NCI-H1436 treated with DMSO at 0.1 percent for 48 hours (cell line): ENCODE measurements at places on chromosomes 1 and 21.

DNA sequence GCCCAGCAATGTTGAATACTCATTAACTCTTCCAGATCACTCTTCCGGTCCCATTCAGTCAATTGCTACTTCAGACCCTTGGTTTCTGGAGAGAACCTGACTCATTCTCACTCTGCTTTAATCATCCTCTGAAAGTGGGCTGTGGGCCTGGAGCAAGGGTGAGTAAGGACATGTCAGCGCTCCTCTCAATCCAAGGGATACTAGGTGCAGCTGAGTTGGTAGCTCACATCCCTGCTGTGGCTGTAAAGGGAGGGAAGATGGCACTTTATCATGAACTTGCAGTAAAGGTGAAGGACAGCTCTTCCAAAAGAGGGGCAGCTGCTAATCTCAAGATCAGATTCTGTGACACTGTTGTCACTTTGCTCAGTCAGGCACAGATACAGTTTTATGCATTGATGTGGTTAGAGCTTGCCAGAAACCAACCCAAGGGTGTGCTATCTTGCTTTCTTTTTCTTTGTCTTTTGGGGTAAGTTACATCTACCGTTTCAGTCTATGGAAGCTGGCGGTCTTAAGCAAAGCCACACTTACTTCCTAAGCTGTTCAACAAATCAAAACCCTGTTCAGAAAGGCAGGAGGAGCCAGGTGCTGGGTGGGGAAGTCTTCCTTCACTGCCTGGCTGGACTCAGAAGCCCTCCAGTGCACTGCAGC lies 26.5 kb upstream of the NTPCR start:
- no peak for DNase-seq

DNA sequence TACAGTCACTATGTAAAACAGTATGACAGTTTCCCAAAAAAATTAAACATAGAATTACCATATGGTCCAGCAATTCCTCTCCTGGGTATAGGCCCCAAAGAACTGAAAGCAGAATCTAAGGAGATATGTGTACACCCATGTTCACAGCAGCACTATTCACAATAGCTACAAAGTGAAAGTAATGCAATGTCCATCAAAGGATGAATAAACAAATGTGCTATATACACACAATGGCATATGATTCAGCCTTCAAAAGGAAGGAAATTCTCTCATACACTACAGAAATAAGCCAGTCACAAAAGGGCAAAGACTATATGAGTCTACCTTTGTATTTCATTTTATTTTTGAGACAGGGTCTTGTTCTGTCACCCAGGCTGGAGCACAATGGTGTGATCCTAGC lies 120.4 kb downstream of the TOMM20 start:
- DNase-seq, result no peak

DNA sequence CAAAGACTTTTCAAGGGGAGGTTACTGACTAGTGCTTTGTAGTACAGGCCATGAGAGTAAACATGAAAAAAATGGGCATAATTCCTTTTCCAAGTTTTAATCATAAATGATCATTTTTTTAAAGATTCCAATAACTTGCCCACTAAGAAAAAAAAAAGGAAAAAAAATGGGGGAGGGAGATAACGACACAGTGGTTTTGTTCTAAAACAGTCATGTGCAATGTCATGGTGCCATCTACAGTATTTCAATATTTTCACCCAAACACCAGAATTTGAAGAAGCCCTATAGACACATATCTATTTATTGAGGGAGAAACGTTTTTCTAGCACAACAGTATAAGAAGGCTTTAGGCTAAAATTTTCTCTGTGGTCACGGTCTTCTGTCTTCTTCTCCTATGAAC lies 250.2 kb downstream of the LTN1 start:
- DNase-seq, result no peak

DNA sequence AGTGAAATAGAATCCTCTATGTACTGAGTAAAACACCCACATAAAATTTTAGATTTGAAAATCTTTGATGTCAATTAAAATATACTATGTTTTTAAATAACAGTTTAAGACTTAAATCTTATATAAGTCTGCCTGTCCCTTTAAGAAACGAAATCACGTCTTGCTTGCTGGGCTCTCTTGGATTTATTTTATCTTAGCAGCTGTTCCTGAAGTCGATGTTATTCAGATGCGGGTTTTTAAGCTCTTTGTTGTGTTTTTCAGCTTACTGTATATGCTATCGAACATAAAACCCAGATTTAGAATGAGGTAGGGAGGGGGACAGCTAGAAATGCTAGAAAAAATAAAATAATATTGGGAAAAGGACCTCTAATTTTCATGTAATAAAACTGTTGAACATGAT lies 11.1 kb upstream of the SSX2IP start:
- no peak for DNase-seq

DNA sequence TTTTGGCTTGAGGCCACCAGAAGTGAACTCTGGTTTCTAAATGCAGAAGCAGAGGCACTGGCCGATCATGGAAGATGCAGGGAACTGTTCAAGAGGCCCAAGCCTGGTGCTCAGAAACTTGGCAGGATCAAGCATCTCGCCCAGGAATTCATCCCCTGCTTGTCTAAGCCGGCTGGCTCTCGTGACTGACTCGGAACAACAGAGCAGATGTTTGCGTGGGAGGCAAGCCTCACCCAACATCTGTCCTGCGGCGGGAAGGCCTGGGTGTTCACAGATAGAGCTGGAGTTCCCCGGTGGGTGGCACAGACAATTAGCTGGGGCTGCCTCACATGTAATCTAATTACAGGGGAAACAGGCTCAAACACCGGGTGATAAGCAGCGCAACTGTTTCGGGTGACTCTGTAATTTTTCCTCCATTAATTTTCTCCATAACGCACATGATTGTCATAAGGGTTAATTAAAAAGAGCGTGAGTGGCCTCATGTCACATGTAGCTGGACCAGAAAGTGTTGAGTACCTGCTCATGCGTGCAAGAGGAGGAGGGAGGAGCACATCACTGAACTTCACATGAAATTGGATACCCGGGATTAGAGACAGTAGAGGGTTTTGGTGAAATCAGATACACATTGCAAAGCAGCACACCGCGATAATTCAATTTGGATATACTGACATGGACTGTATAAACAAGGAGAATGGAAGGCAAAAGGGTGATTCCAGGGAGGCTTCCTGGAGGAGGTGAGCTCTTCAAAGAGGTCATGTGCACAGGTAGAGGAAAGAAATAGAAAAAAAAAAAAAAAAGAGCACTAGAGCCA lies 180.0 kb downstream of the ETS2 start:
- peak; percentile 27 for DNase-seq

GRCh38 chr21:18677632-18678031 lies 274.0 kb upstream of the TMPRSS15 start:
- no peak for DNase-seq

DNA sequence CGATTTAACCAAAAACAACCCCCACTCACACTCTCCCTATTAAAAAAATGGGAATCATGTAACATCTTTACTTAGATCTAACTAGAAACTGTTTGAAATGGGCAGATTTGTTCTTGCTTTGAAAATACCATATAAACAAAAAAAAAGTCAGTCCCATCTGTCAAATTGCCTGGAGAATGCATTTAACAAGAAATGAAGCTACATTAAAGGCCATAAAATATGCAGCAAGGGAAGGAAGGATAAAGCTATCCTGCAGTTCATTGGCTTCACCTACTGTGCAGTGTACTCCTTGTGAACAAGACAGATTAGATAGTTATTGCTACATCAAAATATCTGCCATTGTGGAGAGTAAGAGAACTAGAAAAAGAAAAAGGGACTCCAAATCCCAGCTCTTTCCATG lies 160.5 kb downstream of the LRRC7 start:
- no peak for DNase-seq

GRCh38 chr1:248850124-248850523 lies 8.8 kb downstream of the ZNF692 start:
- DNase-seq, result no peak

DNA sequence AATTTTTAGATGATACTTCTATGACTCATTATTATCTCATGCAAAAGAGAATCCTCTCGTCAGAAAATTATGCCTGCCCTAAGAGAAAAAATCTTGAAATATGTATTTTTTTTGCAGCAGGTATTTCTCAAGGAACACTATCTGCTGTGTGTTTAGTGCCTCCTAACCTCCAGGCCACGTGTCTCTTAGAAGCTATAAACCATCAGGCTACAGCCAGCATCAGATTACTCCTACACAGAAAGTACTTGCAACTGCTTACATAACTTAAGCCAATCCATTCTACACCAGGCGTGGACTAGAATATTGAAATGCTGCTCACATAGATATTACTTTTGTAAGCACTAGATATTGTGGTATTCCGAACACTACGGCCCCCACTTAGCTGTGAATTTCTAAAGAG lies 933.4 kb downstream of the PLA2G4A start:
- no peak for DNase-seq

DNA sequence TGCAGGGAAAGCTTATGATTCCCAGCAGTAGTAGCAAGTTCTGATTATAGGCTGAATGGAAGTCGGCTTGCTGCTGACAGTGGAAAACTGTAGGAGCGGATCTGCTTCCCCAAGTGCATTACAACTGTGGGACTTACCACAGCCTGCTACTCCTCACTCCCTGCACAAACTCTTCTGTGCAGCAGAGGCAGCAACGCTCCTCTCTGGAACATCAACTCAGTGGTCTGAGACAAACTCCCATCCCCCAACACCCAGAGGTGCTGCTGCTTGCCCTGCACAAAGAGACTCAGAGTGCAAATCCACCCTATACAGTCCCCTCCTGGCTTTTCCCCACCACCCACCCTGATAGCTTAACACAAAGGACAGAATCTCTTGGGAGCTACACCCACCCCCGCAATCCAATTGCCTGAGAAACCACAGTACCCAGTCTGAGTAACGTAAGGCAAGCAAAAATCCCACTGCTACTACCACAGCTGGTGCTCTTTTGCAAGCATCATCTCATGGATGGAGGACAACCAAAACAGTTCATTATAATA lies 1455.2 kb downstream of the AMY1C start:
- no peak for DNase-seq

DNA sequence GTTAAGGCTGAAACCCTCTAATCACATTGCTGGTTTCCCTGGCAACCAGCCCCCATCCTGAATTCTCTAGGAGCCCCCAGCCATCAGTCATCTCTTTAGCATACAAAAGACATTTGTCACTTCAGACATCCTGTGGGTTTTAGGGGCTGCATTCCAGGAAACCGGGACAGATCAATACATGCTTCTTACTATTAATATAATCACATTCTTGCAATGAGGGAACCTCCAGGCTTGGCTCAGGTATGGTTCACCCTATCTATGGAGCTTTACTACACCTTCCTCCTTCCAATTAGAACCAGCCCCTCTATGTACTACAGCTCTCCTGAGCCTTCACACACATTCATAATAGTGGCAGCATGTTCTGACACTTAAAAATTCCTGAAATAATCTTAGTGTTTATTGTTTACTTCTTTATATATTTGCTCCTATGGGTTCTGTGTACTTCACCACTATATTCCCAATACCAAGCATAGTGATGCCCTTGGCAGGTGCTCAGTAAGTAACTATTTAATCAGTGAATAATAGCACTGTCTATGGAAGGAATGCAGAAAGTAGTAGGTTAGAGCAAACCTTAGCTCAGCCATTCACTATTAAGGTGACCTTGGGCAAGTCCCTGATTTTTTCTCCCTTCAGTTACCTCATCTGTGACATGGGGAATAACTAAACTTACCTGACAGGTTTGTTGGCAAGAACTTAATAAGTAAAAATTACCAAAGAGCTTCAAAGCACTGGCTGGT lies 59.6 kb downstream of the ZNF678 start:
- no peak for DNase-seq

DNA sequence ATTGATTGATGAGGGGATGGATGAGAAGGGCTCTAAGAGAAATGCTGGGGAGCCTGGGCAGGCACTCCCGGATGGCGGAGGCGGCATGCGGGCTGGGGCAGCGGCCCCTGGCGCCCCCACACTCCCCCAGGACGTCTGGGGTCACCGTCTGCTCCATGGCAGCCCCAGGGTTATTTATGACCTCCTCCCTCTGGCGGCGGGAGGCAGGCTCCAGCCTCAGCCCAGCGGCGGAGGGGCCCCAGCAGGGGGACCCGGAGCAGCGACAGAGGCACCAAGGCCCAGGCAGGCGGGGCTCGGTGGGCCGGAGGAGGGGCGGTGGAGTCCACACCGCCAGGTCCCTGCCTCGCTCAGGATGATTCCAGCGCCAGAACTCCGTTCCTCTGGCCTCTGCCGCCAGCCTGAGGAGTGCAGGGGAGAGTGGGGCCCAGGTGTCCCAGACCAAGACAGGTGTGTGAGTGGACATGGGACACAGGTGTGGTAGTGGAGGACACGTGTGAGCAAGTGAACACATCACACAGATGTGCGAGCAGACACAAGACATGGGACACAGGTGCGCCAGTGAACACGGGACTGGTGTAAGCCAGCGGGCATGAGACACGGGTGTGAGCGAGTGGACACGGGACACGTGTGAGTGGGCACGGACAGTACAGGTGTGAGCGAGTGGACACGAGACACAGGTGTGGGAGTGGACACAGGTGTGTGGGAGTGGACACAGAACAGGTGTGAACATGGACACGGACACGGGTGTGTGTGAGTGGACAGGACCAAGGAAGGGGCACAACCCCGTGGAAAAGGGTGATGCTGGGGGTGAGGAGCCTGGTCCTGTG lies 2.5 kb upstream of the SAMD11 start:
- no peak for DNase-seq

- DNase-seq, result no peak
These were observed 3.3 kb downstream of the ZNF692 start for GRCh38 chr1:248855580-248855979.

- DNase-seq, result no peak
These were observed 4.5 kb downstream of the C1orf232 start for GRCh38 chr1:26164036-26164860.

- DNase-seq, result no peak
These were observed 13.8 kb upstream of the POGZ start for GRCh38 chr1:151472856-151473731.

DNA sequence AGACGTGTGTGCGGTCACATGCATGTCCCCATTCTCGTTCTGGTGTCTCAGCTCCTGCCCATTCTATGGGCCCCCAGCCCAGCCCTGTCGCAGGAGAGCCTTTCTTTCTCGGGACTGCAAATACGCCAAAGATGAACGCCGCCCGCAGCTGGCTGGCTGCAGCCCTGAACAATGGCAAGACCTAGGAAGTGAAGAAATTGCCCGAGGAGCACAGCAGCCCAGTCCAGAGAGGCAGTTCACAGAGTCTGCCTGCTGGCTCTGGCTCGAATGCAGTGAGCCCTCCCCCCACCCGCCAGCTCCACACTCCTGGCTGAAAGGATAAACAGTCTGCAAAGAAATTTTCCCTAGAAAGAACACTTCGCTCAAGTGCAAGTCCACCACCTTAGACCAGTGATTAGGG lies 23.3 kb downstream of the PAX7 start:
- no peak for DNase-seq

DNA sequence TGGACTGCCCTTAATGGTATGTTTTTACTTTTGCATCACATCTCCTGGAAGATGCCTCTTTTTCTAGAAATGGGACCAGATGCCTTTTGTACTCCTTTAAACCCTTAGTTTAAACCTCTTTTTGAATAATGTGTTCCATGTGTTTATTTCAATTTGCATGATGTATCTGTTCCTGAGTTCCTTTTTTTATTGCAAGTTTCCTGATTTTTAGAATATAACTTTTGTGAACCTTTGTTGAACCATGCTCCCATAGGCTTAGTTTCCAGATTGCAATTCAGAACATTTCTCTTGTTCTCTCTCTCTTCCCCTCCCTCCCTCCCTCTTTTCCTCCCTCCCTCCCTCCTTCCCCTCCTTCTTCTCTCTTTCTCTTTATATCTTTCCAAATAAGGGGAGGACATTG lies 81.9 kb downstream of the RGL1 start:
- no peak for DNase-seq

GRCh38 chr1:194068446-194069167 lies 882.2 kb upstream of the B3GALT2 start:
- no peak for DNase-seq
